Stimulated activated CD4-positive, alpha-beta T cell treated with anti-CD3 and anti-CD28 coated beads, Interleukin-1b, Interleukin-23, amount 100 ng/mL, for 24 hours (primary cell): ENCODE measurements at places on chromosomes 13 and 19.

- no peak for DNase-seq
Observed at GRCh38 chr13:110925023-110925612, 10.2 kb upstream of the ANKRD10 start.

DNA sequence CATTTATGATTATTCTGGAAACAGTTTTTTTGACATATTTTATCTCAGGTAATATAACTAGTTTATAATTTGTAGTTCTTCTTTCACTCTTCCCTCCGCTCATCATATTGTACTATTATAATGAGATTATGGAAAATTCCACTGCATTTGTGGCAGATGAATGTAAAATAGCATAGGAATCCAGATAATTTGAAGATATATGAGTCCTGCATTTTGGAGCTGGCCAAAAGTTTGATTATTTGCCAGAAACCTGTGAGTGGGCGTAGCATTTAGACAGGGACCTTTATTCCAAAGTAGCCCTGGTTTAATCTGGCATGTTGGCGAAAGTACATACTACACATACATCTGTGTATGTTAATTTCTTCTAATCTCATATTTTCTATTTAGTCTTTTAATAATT, 65.2 kb downstream of the FNDC3A start:
- DNase-seq, result no peak

DNA sequence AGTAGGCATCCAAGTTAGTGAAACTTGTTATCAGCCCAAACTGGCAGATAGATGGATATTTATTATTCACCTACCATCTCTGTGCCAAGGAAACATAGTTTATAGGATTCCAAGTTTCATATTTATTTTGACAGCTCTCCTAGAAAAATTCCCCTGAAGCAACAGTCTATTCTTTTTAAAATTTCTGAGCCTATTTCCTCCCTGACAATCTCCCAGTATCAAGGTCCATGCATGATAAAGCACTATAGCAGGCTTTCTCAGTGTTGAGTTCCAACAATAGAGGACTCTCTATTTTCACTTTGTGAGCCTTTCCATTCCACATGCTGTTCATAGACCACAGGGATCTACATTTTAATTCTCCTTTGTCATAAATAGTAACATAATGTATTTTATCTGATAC, 312.6 kb downstream of the SLITRK6 start:
- DNase-seq, result no peak

- no peak for DNase-seq
Observed at GRCh38 chr19:40280608-40281221, 4.4 kb downstream of the AKT2 start.

GRCh38 chr13:26698392-26699196, 62.0 kb downstream of the GPR12 start:
- peak; percentile 67 for DNase-seq

- DNase-seq, result no peak
Observed at GRCh38 chr19:13095934-13096927, 6.4 kb downstream of the LYL1 start.

GRCh38 chr13:79621449-79621848, 140.5 kb downstream of the NDFIP2 start:
- no peak for DNase-seq

DNA sequence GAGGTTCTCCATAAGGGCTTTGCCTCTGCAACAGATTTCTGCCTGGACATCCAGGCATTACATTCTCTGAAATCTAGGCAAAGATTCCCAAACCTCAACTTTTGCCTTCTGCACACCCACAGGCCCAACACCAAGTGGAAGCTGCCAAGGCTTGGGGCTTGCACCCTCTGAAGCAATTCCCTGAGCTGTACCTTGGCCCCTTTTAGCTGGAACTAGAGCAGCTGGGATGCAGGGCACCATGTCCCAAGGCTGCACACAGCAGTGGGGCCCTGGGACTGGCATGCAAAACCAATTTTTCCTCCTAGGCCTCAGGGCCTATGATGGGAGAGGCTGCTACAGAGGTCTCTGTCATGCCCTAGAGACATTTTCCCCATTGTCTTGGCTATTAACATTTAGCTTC, 943.2 kb downstream of the PCDH17 start:
- no peak for DNase-seq

- DNase-seq, result no peak
Observed at GRCh38 chr19:16860118-16860517, 28.7 kb upstream of the F2RL3 start.

DNA sequence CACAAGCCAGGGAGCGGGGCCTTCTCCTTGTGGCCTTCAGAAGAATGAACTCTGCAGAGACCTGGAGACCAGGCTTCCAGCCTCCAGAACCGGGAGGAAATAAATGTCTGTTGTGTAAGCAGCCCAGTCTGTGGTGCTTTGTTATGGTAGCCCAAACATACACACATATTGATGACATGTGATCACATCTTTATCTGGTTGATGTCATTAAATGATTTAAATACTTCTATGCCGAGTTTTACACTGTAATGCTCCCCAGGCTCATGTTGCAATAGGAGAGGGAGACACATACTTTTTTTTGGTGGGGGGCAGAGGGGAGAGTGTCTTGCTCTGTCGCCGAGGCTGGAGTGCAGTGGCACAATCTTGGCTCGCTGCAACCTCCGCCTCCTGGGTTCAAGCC, 188.0 kb upstream of the IRS2 start:
- DNase-seq, result no peak

DNA sequence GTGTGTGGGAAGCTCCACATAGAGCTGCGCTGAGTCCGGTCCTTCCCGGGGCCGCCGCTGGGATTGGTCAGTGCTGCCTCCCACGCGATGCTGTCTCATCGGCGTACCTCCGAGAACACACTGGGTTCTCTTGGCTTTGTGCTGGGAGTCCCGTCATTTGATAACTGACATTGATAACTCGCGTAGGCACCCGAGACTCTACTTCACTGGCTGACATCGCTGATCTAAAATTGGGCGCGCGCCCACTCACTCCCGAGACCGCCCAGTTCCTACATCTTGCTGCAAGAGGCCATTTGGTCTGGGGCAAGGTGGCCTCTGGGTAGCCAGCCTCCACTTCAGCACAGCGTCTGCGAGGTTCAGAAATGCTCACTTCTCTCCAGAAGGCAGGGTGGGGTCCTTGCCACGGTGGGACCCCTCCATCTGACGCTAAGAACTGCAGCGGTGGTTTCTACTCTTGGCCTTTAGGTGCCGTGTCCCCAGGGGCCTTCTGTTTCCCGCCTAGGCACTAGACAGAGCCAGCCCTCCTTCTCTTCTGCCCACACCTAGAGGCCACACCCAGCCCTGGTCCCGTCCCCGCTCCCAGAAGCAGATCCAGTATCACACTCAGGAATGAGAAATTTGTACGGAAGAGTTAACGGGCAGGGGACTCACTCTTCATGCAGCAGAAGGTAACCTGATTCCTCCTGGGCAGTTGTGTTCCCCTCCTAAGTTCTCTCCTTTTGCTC, 40.7 kb upstream of the ATP11A start:
- DNase-seq, result no peak

DNA sequence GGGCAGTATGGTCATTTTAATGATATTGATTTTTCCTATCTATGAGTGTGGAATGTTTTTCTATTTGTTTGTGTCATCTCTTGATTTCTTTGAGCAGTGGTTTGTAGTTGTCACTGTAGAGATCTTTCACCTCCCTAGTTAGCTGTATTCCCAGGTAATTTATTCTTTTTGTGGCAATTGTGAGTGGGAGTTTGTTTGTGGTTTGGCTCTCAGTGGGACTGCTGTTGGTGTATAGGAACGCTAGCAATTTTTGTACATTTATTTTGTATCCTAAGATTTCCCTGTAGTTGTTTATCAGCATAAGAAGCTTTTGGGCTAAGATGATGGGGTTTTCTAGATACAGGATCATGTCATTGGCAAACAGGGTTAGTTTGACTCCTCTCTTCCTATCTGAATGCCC, 28.9 kb downstream of the NBEA start:
- no peak for DNase-seq

- DNase-seq, result no peak
Observed at GRCh38 chr19:12706332-12706718, 9.9 kb upstream of the FBXW9 start.

GRCh38 chr19:13104848-13105711, 2.4 kb upstream of the LYL1 start:
- no peak for DNase-seq
